ENCODE measurements at places on chromosomes 11 and 22.

GRCh38 chr11:28529540-28530410, 421.6 kb downstream of the METTL15 start:
- peak; percentile 77 for DNase-seq

GRCh38 chr11:65919573-65920371, 546 bp downstream of the DRAP1 start:
- no peak for DNase-seq

DNA sequence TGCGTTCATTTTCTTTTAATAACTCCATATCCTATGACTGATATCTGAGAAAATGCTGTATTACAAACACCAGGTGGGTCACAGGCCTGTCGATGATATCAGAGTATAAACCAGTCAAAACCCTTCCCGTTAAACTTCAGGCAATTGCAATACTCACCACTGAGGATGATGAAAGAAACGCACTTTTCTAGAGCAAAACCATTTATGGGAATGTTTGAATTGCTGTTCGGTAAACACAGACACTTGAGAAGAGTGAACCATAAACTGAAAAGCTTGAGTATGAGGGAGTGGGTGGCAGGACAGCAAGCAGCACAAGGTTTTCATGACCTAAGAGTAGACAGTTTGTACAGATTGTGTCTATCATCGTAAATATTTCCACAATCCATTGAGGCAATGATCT, 139.8 kb upstream of the CEP126 start:
- no peak for DNase-seq

DNA sequence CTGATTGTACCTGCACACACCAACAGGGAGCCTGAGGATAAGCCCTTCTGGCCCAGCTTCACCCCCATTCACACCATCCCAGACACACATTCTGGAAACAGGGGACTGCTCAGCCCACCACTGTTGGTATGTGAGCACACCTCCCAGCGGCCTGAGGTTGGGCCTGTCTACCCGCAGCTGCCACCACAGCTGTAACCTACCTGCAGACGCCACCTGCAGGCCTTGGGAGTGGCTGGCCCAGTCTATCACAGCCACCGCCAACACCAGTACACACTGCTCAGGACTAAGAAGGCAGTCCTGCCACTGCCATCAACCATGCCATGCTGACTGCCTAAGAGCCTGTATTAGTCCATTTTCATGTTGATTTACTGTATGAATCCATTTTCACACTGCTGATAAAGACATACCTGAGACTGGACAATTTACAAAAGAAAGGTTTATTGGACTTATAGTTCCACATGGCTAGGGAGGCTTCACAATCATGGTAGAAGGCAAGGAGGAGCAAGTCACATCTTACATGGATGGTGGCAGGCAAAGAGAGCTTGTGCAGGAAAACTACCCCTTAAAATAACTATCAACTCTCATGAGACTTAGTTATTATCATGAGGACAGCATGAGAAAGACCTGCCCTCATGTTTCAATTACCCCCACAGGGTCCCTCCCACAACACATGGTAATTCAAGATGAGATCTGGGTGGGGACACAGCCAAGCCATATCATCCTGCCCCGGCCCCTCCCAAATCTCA, 30.6 kb downstream of the RSF1 start:
- no peak for DNase-seq

GRCh38 chr11:45904309-45904915, 2.7 kb downstream of the FREY1 start:
- no peak for DNase-seq

GRCh38 chr22:41847300-41847699, 14.4 kb downstream of the SREBF2 start:
- no peak for DNase-seq

DNA sequence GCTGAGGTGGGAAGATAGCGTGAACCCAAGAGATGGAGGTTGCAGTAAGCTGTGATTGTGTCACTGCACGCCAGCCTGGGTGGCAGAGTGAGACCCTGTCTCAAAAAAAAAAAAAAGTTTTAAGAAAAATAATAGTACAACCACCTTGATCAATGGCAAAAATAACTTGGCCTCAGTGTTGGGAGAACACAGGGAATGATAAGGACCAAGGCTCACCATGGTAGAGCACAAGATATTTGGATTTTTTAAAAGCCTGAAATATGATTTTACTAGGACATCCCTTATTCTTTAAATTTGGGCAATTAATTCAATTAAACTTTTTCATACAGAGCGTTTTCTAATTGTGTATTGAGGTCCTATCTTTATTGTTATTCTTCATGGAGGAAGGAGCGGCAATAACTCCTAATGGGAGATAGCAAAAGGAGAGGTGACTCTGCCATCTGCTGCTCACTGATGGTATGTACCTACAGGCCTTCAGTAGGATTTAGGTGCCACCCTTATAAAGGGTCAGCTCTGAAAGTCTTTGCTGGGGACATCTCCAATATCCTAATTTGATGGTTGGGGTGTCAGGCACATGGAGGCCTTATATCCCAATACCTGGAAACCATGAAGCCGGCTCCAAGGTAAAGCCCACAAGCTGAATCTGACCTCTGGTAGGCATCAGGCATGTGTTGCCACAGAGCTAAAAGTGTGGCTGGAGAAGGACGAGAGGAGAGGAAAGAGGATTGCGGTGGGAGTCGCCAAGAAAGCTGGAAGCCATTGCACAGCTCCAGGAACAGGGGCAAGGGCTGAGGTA, 21.9 kb upstream of the POLD3 start:
- no peak for DNase-seq

DNA sequence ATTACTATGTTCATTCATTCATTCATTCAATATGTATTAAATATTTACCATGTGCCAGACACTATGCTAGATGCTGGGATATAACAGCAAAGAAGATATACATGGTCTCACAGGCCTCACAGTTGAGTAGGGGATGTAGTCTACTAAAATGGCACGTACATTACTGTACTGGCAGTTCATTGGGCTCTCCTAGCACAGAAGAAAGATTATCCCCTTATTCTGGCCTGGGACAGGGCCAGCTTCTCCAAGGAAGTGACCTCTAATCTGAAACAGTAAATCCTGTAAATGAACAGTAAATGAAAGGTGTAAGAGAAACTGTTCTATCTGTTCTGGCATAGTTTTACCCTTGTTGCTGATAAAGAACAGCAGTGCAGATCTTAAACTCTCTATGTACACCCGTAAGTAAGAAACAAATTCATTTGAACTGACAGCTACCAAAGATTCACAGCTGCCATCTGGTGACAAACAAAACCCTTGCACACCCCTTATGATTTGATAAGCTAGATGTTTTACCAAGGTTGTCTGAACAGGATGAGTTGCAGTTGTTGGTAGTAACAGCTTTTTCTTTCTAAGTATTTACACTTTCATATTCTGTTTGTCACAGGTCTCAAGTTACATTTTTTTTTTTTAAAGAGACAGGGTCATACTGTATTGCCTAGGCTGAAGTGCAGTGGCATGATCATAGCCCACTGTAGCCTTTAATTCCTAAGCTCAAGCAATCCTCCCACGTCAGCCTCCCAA, 263.1 kb downstream of the TMEM135 start:
- no peak for DNase-seq

DNA sequence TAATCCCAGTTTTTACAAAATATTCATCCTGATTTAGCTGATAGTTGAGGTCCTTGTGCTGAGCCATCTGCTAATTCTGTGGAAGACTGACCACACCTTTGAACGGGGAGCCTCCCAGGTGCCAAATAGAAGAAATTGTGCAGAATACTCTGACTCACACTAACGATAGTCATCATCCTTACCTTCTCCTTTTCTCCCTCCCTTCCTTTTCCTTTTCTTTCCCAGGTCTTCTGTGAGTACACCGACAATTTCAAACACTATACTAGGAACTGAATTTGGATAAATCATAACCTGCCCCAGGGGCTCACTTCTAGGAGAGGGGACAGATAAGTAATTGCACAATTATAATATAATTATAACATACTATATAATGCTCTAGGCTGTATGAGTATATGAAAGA, 73.1 kb upstream of the CTSC start:
- no peak for DNase-seq

- DNase-seq, result no peak
Measured at GRCh38 chr11:11782532-11783110, 59.2 kb upstream of the USP47 start.

DNA sequence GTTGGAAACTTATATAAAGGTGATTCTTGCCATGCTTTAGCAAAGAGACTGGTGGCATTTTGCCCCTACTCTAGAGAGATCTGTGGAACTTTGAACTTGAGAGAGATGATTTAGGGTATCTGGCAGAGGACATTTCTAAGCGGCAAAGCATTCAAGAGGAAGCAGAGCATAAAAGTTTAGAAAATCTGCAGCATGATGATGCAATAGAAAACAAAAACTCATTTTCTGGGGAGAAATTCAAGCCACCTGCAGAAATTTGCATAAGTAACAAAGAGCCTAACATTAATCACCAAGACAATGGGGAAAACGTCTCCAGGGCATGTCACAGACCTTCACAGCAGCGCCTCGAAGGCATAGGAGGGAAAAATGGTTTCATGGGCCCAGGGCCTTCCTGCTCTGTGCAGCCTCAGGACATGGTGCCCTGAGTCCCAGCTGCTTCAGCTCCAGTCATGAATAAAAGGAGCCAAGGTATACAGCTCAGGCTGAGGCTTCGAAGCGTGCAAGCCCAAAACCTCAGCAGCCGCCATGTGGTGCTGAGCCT, 83.4 kb downstream of the MRTFA start:
- DNase-seq, result no peak

Data from foreskin fibroblast (primary cell).